ENCODE measurements at places on chromosomes 11 and 22.

DNA sequence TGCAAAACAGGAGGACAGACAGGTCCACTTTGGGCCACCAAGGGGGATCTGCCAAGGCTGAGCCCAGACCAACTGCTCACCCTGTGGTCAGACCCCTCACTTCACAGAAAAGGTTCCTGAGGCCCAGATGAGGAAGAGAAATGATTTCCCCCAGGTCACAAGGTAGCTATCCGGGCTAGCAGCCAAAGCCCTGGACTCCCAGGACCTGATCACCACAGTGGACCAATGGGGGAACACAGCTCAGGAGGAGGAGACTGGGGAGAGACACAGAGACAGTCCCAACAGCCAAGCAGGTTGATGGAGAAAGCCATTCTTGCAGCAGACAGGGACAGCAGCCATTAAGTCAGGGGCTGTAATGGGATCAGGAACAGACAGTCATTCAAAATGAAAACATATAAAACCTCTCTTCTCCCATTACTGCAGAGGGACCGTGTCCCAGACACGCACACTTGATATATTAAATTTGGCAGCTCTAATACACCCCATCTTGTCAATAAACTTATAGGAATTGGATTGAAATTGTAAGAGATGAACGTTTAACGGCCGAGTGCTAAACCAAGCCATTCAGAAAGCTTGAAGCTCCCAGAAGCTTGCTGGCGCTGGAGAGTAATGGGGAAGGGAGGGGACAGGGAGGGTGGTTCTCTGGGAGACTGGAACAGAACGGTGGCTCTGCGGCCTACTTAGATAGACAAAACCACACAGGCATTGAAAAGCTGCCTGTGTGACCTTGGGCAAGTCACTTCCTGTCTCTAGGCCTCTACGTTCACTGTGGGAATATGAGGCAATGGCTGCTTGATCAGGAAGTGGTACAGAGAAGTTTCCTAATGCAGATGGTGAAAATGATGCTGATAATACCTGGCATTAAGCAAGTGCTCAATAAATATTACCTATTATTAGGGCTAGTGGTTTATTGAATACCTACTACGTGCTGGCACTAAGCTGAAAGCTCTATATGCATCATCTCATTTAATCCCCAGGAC is 16.0 kb downstream of the ZMAT5 start:
- DNase-seq, result no peak

GRCh38 chr11:12411806-12412727 is 34.7 kb downstream of the PARVA start:
- peak; percentile 37 for DNase-seq

DNA sequence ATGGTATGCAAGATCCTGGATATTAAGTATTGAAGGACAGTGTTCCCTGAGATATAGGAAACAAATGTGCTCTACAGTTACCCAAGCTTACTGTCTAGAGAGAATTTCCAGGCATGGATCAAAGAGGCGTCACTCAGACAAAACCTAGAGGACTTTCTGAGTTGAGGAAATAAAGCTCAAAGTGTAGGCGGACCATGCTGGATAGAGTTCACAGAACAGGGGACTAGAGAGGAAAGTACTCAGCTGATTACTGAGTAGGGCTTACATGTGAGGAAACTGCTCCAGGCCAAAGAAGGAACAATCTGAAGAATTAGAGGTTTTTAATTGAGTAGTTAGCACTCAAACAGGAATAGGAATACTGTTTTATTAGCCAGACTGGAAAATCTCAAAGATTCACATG is 193.3 kb downstream of the TMEM135 start:
- DNase-seq, result no peak

DNA sequence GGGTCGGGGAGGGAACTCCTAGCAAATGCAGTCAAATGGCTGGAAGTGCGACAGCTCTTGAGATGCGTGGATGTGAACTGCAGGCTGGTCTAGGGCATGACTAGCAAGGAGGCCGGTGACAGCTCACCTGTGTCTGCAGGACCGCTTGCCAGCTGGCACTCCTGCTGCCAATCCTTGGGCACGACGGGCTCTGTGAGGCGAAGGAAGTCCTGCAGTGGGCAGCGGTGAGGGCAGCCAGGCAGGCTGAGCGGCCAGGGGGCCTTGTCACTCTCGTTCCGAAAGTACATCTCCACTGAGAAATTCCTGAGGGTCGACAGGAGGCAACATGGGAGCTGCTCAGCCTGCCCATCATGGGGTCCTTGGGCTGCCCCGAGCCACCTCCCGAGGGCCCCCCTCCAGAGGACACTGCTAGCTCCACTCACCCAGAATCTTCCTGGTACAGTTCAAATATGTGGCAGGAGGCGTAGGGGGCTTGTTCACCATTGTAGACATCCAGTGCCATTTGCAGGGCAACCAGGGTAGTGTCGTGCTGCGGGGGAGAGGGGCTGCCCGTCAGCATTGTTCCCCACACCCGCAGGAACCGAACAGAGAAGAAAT is 5.9 kb downstream of the ACP2 start:
- no peak for DNase-seq

GRCh38 chr11:6526411-6527135 is 29.5 kb downstream of the DNHD1 start:
- DNase-seq, result no peak

- DNase-seq, result no peak
Observed at GRCh38 chr11:111417766-111418435, 38.8 kb upstream of the POU2AF1 start.

GRCh38 chr11:131944736-131945135 is 574.3 kb downstream of the NTM start:
- no peak for DNase-seq

DNA sequence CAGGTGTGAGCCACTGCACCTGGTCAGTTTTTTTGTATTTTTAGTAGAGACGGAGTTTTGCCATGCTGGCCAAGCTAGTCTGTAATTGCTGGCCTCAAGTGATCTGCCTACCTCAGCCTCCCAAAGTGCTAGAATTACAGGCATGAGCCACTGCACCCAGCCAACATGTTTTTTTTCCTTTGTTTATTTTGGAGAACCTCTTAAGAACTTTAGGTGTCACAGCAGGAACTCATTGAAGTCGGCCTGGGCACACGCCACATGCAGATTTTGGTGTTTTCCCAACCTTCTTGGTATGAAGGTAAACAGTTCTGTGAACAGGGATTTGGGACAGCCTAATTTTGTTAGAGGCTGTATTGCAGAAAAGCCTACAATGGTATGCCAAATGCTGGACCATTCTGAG is 9.4 kb downstream of the DIXDC1 start:
- no peak for DNase-seq

- DNase-seq, result no peak
Observed at GRCh38 chr11:130150790-130151189, 8.8 kb upstream of the ST14 start.

GRCh38 chr22:45090497-45090910 is 73.2 kb upstream of the NUP50 start:
- no peak for DNase-seq

- DNase-seq, result no peak
Observed at GRCh38 chr11:87154246-87154645, 116.5 kb downstream of the TMEM135 start.

Data from erythroblast (primary cell).